ENCODE measurements at places on chromosomes 2 and 18.

DNA sequence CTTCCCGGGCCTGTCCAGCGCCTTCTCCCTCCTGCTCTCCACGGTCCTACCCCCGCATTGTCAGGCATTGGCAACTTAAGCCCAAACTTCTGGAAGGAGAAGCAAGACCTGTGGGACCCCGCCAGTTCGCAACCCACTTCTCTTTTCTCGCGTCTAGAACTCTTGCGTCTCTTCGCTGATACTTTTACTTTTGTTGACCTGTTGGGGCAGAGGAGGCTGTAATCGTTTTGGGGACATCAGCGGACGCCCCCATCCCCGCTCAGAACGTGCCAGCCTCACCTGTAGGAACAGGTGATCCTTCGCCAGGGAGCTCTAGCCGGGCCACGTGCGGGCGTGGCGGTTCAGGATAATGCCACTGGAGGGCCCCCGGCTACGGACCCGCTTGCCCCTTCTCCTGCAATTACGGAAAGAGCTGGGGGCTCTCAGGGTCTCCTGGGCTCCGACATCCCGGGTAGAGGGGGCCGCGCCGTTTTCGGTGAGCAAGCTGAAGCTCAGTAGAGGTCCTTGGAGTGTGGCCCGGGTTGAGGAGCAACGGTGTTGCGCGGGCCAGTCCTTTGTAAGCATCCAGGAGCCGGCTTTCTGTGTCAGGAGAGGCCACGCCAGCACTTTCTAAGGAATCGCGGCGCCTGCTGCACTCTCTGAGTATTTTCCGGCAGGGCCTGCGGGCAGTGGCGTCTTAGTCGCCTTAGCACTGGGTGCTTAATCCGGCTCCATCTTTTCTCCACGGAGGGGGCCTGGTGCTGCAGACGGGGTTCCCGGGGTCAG is 1.6 kb downstream of the MTCL1 start:
- DNase-seq, result peak; percentile 61

DNA sequence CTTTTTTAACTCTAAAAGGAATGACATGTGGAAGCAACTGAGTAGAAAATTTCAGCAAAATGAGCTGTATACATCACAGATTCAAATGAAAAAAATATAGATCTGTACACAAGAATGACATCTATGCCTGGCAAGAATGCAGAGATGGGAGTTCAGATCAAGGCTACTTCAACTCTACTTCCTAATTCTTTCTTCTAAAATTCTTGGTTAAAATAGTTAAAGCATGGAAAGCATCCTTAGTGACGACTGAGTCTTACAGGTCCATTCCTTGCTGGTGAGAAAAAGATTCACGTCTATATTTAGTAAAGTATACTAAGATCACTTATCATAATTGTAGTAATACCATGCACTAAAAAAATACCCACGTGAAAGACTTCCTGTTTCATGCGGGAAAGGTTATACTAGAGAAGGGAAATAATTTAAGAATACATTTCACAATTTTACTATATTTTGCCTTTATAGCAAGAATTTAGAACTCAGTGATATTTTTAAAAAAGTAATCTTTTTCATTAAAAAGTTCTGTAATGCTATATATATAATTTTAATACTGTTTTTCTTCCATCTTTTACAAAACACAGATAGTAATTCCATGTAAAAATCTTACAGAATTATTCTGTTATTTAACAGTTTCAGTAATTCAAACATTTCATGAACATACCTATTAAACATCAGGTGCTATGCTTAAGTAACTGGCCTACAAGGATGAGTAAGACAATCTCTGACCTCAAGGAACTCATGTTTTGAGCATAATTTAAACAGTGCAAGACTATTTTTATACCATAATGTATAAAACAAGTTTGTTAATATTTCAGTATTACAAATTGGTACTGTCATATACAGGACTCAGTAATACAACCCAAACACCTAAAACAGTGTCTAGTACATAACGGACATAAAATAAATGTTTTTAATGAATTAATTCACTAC is 159.6 kb downstream of the BAZ2B start:
- DNase-seq, result no peak

GRCh38 chr2:98037666-98038336 is 42.1 kb upstream of the TMEM131 start:
- DNase-seq, result no peak

DNA sequence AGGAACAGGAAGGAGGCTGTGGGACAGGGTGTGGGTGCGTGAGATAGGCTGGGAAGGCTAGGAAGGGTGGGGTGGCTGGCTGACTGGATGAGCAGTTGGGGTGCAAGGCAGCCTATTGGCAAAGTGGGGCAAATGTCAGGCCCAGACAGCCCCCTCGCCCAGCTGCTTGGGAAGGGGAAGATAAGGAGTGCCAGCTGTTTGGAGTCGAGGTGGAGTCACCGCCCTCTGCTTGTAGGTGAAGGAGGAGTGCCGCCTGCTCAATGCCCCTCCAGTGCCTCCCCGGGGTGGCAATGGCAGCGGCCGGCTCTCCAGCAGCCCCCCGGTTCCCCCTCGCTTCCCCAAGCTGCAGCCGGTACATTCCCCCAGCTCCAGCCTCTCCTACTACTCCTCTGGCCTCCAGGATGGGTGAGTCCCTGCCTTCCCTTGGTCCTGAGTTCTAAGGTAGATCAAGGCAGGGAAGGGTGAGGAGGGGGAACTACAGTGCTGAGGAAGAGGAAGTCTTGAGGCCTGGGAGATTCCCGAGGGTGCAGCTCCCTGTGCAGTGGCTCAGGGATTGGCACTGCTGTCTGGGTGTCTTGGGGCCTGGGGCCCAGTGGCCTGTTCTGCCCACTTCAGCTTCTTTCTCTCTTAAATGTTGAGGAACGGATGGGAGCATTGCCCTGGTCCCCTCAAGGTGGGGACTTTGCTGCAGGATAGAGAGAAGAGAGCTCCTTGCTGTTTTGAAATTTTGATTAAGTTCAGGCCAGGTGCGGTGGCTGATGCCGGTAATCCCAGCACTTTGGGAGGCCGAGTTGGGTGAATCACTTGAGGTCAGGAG is 13.3 kb downstream of the GAREM2 start:
- no peak for DNase-seq

DNA sequence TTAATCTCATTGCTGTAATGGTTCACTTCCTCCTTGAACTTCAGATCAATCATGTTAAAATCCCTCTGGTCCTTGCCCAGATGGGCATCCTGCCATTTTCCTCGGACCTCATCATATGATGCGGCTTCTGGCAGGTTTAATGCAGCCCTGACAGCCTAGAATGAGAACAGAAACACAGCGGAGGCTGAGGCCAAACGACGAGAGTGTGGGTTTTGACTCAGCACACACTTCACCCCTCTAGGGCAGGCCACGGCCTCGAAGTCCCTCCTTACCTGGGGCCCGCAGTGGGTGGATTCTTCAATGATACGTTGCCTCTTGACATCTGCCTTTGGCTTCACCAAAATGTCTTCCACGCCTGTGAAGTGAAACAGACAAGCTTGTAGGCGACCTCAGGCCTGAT is 56.8 kb downstream of the POLR1A start:
- DNase-seq, result no peak

- DNase-seq, result no peak
These were observed 54.4 kb downstream of the SCN3A start for GRCh38 chr2:165149439-165149838.

DNA sequence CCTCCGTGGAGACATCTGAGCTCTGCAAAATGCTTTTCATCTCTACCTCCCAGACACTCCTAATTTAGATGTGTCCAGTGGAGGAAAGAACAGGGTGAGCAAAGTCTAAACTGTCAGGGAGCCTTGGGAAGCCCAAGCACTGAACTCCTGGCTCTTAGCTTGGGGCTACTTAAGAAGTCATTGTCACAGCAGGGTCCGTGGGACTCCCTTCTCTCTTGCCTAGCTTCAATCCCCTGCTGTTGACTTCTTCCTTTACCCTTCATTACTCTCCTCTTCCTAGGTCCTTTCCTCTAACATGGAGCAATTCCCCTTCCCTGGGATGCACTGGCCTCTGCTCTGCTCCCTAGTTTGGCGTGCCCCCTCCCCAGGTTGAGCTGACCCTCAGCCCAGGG is 3.4 kb downstream of the OSR1 start:
- no peak for DNase-seq

DNA sequence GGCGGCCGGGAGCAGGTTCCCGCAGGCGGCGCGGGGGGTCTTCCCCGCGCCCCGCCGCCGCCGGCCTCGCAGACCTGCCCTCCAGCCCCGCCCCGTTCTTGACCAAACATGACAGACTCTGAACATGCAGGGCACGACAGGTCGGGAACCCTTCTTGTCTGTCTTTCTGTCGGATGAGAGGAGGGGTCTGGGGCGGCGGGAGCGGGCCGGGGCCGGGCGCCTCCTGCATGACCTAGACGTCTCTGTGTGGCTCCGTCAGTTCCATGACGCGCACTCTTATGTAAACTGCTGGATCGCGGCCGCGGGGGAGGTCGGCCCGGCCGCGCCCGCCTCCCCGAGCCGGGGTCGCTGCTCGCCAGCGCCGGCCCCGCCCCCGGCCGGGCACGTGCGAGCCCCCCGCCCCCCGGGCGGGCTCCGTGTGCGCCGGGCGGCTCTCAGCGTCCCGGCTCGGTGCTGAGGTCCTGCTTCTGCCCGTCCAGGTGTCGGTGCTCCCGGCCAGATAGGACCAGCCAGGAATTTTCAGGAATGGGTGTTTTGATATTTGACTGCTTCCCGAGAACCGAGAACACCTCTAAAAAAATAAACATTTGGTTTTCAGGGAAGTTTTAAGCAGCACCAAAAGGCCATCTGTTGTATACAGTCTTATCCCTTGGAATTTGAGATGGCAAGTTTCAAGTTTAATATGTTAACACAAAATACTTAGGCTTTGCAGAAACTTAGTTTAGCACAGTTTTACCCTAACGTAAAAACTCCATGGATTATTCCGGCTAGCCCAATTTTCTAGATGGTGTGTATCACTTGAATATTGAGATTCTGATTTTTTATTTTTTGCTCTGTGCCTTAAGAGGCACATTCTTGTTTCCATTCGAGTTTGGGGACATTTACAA is 733 bp downstream of the ZC3H6 start:
- DNase-seq, result no peak

GRCh38 chr2:98658816-98659490 is 50.6 kb downstream of the UNC50 start:
- no peak for DNase-seq
